COLO829 (cell line): ENCODE measurements at places on chromosomes 5 and 9.

- no peak for DNase-seq
These were observed 96.5 kb upstream of the ERCC6L2 start for GRCh38 chr9:95778957-95779356.

DNA sequence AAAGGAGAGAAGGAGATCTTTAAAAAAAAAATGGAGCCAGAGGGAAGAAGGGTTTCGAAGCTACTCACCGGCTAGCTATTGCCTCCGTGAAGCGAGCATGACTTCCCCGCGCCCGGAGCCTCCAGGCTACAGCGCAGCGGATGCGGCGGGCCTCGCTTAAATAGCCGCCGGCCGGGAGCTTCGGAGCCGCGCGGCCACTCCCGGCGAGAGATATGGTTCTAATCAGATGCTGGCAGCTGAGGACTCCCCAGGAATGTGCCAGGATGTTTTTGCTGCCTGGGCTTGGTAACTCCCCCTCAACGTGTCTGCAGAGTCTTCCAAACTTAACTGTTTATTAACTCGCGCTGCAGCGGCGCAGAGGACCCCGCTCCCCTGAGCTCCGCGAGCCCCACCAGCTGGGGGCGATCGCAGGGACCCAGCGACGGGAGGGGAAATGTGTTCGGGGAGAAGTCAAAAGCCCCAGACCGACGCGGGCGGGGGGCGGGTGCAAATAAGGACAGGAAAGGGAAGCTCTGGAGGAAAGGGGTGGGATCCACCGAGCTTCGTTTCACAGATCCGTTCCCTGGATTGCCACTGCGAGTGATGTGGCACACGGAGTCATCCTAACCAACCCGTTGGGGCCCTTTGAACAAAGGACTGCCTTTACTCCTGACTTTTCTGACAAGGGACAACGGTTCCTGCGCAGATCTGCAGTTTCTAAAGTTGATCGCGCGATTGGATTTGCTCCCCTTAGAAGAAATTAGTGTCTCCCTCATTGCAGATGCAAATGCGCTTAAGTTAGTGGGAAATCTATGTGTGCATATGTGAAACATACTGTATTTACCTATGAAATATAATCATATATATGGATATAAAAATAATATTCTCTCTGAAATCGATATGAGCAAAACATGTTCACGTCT is at the start of gene DAB2:
Gene DAB2, minus strand, starts transcription at position 245 of the 902 bp plus-strand sequence. CDS start 30,660 bp downstream, outside the sequence.
- DNase-seq, result peak; percentile 65

GRCh38 chr5:169084775-169085174 is 216.2 kb downstream of the SLIT3 start:
- no peak for DNase-seq

DNA sequence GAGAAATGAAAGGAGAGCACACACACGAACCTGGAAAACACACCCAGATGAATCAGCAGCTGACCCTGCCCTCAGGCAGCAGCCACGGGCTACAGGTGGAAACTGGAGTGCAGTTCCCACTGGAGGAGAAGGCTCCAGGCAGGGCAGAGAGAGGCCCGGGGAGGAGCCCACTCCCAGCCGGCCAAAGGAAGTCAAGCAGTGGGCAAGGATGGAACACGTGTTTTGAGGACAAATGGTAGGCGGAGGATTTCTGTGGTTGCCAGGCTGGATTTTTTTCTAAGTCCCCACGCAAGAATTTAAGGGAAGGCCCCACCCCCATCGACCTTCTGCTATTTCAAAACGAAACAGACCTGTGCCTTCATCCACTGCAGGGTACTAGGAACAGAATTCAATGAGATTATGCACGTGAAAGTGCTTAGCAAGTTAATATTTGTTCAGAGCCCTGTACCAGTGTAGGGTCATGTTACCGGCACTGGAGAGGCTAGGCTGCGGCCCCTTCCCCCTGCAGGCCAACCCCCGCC is 6.8 kb downstream of the EPB41L4B start:
- no peak for DNase-seq

DNA sequence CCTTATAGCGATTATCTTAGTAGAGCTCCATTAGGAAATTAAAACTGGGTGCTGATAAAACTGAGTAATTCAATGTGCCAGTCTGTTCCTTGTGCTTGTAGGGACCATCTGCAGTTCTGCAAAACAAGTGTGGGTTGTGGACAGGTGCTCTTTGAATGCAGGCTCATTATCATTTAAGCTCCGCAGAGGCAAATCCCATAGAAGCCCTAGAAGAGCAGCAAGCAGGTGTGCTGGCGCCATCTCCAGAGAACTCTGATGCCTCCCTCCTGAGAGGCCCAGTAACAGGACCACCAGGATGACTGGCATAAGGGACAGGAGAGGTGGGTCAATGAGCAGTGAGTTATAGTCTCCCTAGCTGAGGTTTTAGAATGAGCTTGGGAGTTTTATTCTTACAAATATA is 1342.4 kb upstream of the DMAC1 start:
- DNase-seq, result no peak

- DNase-seq, result no peak
These were observed 51.7 kb upstream of the FCN1 start for GRCh38 chr9:134969156-134970045.

- DNase-seq, result no peak
These were observed 171.8 kb downstream of the SEMA5A start for GRCh38 chr5:9374025-9374424.

DNA sequence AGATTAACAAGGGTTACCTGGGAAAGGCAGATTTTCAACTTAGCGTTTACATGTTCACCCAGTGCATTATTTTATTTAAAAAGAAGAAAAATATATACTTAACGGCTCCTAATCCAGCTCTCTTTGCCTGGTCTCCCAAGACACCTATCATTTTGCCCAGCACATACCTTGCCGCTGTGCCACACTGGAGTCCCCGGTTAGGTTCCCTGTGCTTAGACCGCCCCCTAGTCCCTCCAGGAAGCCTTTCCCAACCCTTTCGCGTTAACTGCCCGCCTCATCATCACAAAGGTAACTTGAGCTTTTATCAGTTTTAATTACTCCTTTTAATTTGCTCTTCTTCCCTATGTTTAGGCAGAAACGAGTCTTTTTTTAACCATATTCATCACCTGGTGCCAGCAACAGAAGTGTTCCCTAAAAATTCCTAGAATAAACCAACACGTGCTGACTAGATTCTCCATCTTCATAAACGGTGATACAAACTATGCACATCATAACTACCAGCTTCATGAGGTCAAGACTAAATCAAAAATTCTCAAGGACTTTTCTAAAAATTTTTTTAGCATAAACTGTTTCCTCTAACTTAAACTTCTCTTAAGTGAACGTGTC is 19.7 kb downstream of the DNAJA1 start:
- DNase-seq, result no peak

GRCh38 chr5:58259685-58260152 is 200.2 kb downstream of the PLK2 start:
- no peak for DNase-seq

GRCh38 chr9:13171261-13171660 is 108.2 kb downstream of the MPDZ start:
- DNase-seq, result peak; percentile 2

- no peak for DNase-seq
These were observed 478 bp downstream of the RAB14 start for GRCh38 chr9:121201045-121201737.

DNA sequence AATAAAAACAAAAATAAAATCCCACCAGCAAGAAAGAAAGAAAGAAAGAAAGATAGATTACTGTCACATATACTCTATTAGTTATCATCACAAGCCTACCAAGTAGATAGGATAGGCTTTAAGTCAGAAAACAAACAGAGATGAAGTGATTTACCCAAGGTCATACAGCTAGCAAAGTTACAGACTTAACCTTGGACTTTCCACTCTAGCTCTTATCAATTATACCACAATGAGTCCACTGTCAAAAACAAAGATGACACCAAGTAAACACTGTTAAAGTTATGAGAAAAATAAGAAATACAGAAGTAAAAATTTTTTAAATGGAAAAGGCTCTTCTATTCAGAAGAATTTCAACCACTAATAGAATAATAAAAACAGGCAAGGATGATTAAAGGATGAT is 13.4 kb downstream of the LARS1 start:
- no peak for DNase-seq

- DNase-seq, result no peak
These were observed 52.6 kb downstream of the SAR1B start for GRCh38 chr5:134580001-134580460.

DNA sequence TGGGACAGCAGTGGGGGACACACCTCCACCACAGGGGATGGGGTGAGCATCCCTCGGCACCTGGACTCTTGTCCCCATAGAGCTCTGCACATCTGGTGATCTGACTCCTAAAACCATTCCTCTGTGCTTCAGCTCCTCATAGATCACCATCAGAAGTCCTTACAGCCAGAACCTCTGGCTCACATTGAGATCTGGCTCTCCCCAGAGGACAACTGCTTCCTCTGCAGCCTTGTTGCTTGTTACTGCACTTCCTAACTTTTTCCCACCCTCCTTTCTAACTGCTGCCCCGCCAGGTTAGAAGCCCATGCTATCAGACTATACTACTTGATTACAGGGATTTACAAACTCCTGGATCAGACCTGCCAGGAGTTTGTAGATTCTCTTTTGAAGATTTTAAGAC is 64.5 kb downstream of the ARSB start:
- no peak for DNase-seq

- no peak for DNase-seq
These were observed 5.0 kb upstream of the SLC34A1 start for GRCh38 chr5:177378884-177379883.

- DNase-seq, result no peak
These were observed 4.3 kb downstream of the SPATA31E1 start for GRCh38 chr9:87886933-87887505.

DNA sequence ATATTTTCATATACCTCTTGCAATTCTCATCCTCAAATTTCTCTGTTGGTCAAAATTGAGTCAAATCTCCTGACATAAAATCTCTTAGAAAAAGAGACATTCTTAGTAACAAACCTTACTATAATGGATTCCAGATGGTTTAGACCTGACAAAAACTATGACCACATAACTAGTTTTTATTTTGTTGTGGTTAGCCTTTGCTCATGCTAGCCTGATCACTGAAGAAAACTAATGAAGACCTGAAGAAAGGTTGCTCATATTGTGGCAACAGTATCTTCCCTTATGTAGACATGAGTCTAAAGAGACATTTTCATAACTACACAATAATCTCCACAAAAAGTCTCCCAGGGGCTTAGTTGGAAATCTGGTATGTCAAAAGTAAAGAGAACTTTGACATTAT is 274.1 kb upstream of the TMEM161B start:
- DNase-seq, result no peak

DNA sequence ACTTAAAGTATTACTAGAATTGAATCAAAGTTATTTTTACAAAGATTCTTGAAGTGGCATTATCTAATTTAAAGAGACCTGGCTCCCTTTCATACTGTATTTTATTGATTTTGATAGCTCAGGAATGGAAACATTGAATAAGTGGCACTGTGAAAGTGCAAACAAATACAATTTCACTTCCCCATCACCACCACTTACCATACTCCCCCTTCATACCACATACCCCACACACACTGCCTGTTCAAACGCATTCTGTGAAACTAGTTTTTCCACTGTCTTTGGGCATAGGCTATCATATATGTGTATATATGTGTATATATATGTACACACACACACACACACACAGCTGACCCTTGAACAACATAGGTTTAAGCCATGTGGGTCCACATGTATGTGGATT is 62.1 kb upstream of the ATG10 start:
- DNase-seq, result no peak

DNA sequence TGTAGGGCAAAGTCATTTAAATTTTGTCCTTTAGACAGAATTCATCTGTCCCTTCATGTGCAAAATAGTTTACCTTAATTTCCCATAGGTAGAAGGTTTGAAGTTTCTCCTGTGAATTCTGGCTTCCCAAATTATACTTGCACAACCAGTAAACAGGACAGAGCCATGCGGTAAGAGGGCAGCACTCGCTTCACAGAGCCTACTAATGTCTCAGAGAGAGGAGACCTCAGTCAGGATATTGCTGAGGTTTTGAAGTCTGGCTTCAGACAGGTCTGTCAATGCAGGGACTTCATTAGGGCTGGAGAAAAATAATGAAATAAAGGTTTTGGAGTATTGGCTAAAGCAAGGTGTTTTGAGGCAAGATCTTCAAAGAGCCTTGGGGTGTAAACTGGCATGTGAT is 91.4 kb downstream of the ANXA1 start:
- DNase-seq, result no peak

- DNase-seq, result no peak
These were observed 93.5 kb downstream of the SYK start for GRCh38 chr9:90894986-90895687.

- no peak for DNase-seq
These were observed 200.2 kb downstream of the DAB2IP start for GRCh38 chr9:121851641-121852091.

DNA sequence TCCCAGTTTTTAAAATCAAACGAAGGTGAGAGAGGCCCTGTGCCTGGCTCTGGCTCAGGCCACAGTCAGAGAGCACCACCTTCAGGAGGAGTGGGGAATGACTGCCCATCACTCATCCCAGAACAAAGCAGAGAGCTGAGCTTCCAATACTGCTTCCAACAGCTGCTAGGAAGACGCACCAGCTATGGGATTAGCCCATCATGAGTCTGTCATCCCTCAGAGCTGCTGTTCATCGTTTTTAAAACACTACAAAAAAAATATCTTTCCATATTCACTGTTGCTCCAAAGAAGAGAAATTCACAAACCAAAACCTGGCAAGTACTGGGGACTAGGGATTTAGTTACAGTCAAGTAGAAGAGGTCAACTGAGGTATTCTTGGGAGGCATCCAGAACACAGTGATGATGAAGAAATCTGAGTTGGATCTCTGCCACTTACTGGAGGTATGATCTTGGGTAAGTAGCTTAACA is 102.4 kb downstream of the CDK5RAP2 start:
- peak; percentile 67 for DNase-seq

DNA sequence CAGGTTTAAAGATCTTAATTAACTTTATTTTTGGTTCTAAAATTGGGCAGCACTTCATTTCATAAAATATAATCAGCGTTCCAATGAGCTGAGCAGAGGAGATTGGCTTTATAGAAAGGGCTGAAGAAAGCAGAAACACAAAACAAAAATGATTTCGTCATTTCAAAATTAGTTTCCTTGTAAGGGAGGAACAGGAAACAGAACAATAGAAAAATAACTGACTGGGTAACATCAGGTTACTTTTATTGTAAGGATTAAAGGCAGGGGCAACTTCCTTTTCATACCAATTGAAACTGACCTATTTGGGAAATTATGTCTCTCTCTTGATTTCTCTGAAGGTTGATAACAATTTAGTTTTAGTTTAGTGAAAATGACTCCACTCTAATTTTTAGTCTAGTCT is 157.1 kb downstream of the ATP10B start:
- DNase-seq, result no peak

DNA sequence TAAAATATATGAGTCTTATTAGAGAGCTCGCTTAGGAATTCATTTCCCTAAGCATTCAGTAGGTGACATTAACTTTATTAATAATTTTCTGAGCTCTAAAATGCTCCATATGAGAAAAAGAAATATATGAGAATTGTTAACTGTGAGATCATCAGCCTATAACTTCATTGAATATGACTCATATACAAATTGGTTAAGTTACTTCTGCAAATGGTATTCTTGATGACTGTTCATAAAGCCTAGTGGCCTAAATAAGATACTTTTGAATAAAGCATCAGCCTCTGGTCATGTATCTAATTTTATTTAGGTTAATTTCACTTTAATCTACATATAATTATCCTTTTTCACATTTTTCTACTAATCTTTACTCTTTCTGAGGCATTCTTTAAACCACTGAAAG is 710.2 kb upstream of the ACO1 start:
- no peak for DNase-seq
